ENCODE measurements at places on chromosomes 2 and 18.

DNA sequence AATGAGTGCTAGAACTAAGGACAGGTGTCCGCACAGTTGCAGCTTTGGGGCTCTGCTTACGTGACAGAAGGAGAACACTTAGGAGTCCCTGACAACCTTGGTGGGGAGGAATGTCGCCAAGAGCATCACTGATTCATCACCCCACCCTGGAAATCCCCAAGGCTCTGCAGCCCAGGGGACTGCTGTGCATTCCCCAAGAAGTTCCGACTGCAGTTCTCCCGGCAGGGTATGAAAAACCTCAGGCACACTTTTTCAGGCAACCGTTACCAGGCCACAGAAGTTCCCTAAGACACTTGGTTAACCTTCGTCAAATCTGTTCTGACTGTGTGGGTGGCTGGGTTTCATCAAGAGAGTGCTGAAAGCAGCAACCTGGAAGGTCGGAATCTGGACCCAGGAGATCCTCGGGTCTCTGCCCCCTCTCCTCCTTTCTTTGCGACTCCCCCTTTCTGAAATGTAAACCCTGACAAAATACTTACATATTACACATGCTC lies 192.1 kb upstream of the CXCR4 start:
- DNase-seq: no peak

GRCh38 chr18:10234912-10235660 lies 219.3 kb upstream of the APCDD1 start:
- no peak for DNase-seq

DNA sequence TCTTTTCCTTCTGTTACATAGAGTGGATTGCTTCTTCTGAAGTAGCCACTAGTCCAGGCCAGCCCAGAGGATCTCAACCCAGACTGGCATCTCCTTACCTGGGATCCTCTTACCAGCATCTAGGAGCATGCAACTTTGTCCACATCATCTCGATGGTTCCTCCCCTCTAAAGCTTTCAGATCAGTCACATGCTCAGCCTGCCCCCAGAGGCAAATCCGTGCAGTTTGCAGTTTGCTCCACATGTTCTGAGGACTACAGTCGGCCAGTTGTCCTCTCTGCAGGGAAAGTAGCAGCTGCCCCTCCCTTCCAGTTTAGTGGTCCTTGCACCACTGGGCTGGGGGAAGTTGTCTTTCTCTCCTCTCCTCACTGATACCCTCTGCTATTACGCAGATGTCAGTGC lies 259.8 kb upstream of the APCDD1 start:
- DNase-seq: no peak

- no peak for DNase-seq
Observed at GRCh38 chr18:59479776-59480175, 120.7 kb upstream of the LMAN1 start.

DNA sequence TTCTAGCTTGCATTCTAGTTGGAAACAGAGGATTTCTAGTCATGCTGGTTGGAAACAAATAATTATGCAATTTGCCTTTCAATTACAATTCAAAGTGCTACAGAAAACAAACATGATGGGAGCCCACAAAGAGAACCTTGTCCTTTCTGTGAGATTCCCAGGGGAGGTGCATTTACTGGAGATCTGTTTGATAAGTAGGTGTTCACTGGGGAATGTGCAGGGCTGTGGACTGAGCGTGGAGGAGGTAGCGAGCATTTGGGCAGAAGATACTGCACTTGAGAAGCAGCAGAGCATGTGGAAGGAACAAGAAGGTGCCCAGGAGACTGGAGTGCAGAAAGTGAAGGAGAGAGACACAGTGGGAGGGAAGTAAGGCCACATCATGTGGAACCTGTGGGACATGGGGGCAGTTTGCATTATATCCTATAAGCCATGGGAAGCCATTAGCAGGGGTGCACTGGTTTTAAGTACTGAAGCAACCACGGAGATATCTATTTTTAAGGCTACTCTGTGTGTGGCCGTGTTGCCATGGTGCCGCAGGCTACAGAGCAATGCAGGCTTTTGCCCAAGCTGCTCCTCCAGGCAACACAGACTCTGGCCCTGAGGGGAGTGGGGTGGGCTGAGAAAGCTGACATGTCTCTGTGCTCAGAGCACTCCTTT lies 154.0 kb downstream of the ANTXR1 start:
- no peak for DNase-seq

DNA sequence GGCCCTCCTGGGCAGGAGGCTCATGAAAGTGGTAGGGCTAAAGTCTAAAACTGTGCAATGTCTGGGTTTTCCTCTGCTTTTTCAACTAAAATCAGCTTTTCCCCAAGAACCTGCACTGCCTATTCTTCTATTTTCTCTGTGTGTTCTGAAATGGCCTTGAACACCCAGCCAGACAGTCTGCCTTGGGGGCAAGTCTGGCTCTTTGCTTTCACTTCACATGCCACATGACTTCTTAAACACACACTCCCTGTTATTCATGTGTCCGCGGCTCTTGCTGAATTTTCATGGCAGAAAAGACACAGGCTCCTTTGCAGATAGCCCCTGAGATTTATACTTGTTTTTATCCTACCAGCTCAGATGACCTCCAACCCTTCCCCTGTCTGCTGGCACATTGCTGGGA lies 10.6 kb upstream of the RPIA start:
- no peak for DNase-seq

GRCh38 chr2:149832324-149832723 lies 244.7 kb upstream of the MMADHC start:
- DNase-seq: no peak

- peak; percentile 43 for DNase-seq
Observed at GRCh38 chr18:27750014-27750413, 426.9 kb downstream of the CDH2 start.

GRCh38 chr2:223056701-223057418 lies 4.9 kb downstream of the KCNE4 start:
- no peak for DNase-seq

DNA sequence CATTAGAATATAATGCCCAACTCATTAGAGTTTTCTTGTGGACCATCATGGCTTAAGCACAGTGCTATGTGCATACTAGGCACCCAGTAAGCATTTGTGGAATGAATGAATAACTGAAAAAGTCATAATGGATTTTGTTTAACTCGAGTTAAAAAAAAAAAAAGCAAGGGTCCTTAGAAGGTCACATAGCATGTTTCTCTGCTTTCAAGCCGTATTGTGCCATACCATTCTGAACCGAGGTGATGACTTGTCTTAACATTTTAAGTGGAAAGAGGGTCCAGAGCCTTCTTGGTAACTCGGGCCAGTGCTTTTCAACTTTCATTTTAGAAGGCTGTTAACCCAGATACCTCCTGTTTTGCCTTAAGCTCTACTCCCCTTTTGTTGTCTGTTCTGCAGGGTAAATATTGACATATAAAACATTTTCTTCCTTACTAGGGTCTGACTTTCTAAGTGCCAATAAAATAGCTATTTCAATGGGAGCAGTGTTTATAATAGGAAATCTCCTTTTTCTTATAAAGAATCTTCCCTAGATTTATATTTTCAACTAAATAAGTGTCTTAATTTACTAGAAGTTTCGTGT lies 787 bp upstream of the ADGRF3 start:
- DNase-seq: no peak

- no peak for DNase-seq
Observed at GRCh38 chr2:53497020-53497419, 270.6 kb upstream of the CHAC2 start.

GRCh38 chr2:85705680-85706039 lies 11.5 kb downstream of the GNLY start:
- no peak for DNase-seq

DNA sequence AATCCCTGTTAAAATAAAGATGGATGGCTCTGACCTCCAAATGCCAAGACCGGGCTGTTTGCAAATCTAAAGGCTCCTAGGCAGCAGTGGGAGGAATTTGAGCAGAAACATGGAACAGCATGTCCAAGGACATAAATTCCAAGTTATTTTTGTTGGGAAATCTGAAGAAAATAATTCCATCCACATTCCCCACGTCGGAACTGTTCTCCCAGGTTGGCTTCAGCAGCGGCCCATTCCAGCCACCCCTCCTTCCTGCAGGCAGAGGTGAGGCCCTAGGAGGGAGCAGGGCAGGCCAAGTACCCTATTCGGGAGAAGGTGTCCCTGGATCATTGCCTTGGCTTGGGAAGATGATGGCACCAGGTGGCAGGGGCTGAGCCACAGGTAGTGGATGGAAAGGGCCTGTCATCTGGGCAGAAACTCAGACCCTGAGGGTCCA lies 117.1 kb downstream of the CAPN13 start:
- no peak for DNase-seq

DNA sequence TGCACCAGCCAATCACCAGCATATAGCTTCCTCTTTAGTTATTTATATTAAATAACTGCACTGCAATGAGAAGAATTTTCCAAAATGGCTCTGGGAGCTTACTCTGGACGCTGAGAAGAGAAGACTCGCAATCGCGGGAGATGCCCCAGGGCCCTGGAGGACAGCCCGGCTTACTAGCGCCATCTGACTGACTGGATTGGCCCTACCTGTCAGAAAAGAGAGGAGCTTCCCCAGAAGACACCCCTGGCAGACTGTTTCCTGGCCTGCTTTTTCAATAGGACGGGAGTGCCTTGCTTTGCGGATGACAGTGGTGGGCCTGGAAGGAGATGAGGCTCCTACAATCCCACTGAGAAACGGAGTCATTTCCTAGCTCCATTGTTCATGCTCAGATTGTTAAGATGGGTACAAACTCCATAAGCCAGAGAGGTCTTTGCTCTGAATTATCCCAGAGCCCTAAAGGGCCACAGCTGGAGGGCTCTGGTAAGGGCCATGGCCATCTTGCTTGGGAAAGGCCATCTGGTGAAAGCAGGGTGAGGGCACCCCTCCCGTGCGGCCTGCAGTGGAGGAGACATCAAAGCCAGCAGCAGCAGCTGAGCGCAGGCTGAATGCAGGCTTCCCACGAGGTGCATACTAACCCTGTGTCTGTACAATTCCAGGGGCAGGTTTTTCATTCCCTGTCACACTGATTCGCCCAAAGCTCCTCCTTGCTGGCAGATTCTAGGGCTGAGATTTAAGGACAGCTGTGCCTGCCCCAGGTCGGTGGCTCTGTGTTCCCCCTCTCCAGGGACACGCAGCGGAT lies 92.1 kb downstream of the GALR1 start:
- DNase-seq: no peak

- DNase-seq: peak; percentile 40
Observed at GRCh38 chr18:41906528-41907146, 48.4 kb upstream of the PIK3C3 start.

DNA sequence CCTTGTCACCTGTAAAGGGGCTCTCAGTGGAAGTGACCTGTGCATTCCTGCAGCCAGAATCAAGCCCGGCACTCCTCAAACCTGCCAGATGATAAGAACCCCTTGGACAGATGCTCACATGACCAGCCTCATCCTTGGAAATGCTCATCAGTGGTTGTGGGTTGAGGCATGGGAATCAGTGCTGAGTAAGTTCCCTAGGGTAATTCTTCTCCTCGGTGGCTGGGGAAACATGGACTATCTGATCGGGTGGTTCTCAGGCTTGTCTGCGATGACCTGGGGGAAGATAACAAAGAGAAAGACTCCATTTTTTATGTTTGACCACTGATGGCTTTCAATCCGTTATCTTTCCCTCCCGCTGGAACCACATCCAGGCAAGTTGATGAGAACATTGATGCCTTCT lies 84.0 kb downstream of the SPP2 start:
- no peak for DNase-seq

DNA sequence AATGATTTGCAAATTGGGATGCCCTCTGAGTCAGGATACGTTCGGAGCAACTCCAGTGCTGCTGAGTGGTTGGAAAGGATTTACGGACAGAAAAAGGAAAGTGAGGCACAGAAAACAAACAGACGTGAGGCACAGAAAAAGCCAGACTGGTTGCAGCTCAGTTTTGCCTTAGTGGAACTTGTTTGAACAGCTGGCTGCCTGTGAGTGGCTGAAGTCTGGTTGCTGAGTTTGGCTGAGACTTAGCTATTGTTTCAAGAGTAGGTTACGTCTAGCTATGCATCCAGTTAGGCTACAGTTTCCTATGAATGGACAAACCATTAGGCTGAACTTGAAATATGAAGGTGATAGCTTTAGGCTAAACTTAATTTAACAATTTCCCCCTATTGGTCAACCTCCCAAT lies 256.6 kb downstream of the VAPA start:
- DNase-seq: no peak

- DNase-seq: no peak
Observed at GRCh38 chr18:78655921-78656320, 323.7 kb upstream of the SALL3 start.

DNA sequence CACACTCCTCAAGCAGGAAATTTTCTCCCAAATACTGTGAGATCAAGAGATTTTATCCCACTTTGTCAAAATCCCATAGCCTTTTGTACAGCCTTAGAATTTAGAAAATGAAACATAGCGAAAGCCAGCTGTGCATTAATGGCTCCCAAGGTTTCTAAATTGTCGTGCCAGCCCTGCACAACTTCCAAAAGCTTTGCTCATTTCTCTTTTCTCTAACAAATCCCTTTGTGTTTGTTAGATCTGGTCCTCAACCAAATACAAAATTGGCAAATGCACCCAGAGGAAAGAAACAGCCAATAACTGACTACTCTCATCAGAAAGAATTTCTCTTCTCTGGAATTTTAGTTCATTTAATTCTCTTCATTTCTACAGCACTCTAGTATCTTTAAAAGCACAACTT lies 361.1 kb downstream of the INSIG2 start:
- no peak for DNase-seq

GRCh38 chr2:10303181-10303693 lies 533 bp downstream of the HPCAL1 start:
- DNase-seq: no peak

DNA sequence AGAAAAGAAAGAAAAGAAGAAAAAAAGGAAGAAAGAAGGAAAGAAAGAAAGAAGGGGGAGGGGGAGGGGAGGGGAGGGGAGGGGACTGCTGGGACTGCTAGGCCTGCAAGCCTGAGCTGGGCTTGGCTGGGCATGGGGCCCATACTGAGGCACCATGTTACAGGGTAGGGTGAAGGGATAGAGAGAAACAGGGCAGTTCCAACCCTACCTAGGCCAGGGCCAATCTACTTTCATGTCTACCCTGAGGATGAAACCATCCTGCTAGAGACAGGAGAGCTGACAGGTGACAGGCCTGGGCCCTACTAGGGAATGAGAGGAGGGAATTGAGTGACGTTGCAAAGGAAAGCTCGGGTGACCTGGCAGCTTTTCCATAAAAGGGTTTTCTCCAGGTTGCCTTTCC lies 41.7 kb downstream of the TEX44 start:
- DNase-seq: no peak

GRCh38 chr2:142724713-142725349 lies 152.6 kb upstream of the KYNU start:
- no peak for DNase-seq

GRCh38 chr18:57929922-57930321 lies 114.1 kb upstream of the NEDD4L start:
- no peak for DNase-seq
